ENCODE measurements at places on chromosomes 7 and 10. TPM values are rescaled to one million over a fixed set of nuclear protein-coding genes. Genes with fewer than 3 reads are reported as not detected.

The AZGP1 gene
- total RNA-seq = not detected

The UNC5B gene
- 23.7 TPM for total RNA-seq

The ACBD7 gene
- total RNA-seq = 1.4 TPM

The HABP2 gene
- not detected for total RNA-seq

The FGF8 gene
- total RNA-seq = not detected

The FLNC gene
- 152 TPM for total RNA-seq

The LRRD1 gene
- total RNA-seq = not detected

The CFTR gene
- not detected for total RNA-seq

The ARHGEF5 gene
- total RNA-seq = 0.45 TPM

The PCBD1 gene
- 39.5 TPM for total RNA-seq

The SEC31B gene
- 5.4 TPM for total RNA-seq

The PHYHIPL gene
- total RNA-seq = not detected

The TPK1 gene
- 11.1 TPM for total RNA-seq

The HTR5A gene
- total RNA-seq = not detected

The C10orf62 gene
- total RNA-seq = not detected

The ELN gene
- total RNA-seq = 0.09 TPM

The TMEM229A gene
- total RNA-seq = not detected

The NAT16 gene
- not detected for total RNA-seq

The AUTS2 gene
- total RNA-seq = 1.1 TPM

The CALML3 gene
- not detected for total RNA-seq

The TWIST1 gene
- total RNA-seq = 2.8 TPM

The MYO1G gene
- under 0.01 TPM for total RNA-seq

The CALCR gene
- not detected for total RNA-seq

The SPAG6 gene
- total RNA-seq = not detected

The CASD1 gene
- total RNA-seq = 14.2 TPM

The LGI1 gene
- total RNA-seq = not detected

The UPF2 gene
- total RNA-seq = 15.1 TPM

The SAMD9L gene
- total RNA-seq = 9.9 TPM

The WNT8B gene
- not detected for total RNA-seq

The LRRC4 gene
- 1.3 TPM for total RNA-seq

The PON1 gene
- total RNA-seq = not detected

The POM121L12 gene
- total RNA-seq = not detected

The PPP1R3C gene
- total RNA-seq = 0.72 TPM

The SYT15B gene
- not detected for total RNA-seq

The ZNF239 gene
- 2.9 TPM for total RNA-seq

The GPNMB gene
- 0.27 TPM for total RNA-seq

The MAT1A gene
- total RNA-seq = not detected

The IKZF1 gene
- total RNA-seq = not detected

The C10orf90 gene
- total RNA-seq = not detected

The PPIA gene
- 1,538 TPM for total RNA-seq

The IFIT2 gene
- total RNA-seq = 1.7 TPM

The GRID2IP gene
- total RNA-seq = under 0.01 TPM

The KNDC1 gene
- under 0.01 TPM for total RNA-seq

The TET1 gene
- total RNA-seq = 0.56 TPM
